ENCODE measurements at places on chromosomes 7 and 10. TPM values are rescaled to one million over a fixed set of nuclear protein-coding genes. Genes with fewer than 3 reads are reported as not detected.

Gene RET
- total RNA-seq = not detected

Gene C10orf62
- total RNA-seq = not detected

Gene KCNMA1
- total RNA-seq = 28.6 TPM

Gene NANOS1
- 5.3 TPM for total RNA-seq

Gene BAIAP2L1
- 2.8 TPM for total RNA-seq

Gene ASB10
- not detected for total RNA-seq

Gene ASAH2
- total RNA-seq = 0.21 TPM

DNA sequence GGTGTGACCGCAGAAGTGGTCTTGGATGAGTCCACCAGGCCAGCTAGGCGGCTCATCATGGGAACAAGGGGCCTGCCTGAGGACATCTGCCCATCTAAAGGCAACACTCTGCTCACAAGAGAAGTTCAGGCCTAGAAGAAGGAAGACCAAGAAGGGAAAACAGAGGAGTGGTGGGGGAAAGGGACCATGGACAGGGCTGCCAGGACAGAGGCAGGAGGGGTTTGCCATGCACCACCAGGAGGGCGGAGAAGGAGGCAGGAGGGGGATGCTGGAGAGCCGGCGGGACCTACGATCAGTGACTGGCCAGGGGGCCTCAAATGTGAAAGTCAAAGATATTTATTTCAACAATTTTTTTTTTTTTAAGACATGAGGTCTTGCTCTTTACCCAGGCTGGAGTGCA is 33.1 kb downstream of the GAD2 start:
- no peak overlapping the region for H3K27ac ChIP-seq
- no peaks in the 10 kb centered on the region for H3K36me3 ChIP-seq

- DNase-seq = no peak
- no peaks in the 10 kb centered on the region for H3K27me3 ChIP-seq
- H3K4me1 ChIP-seq = no peaks in the 10 kb centered on the region
- H3K4me3 ChIP-seq = no peak overlapping the region
- H3K36me3 ChIP-seq = no peaks in the 10 kb centered on the region
Observed at GRCh38 chr10:7986851-7987250, 67.6 kb upstream of the GATA3 start.

DNA sequence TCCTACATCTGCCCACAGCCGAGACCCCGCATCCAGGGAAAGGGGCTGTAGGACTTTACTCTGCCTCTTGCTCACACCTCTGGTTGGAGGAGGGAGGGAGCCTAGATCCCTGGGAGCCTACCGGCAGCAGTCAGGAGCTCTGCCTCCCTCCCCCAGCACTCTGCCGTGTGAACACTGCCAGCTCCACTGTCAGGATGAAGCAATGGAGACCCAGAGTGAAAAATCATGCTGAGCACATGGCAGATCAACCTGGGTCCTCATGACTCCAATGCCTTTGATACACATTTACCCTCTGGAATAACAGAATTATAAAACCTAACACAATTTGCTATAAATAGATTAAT is 477.7 kb downstream of the TNS3 start:
- no peaks in the 10 kb centered on the region for H3K4me1 ChIP-seq
- no peak overlapping the region for H3K27ac ChIP-seq
- no peak for DNase-seq
- H3K36me3 ChIP-seq = no peaks in the 10 kb centered on the region

- H3K27ac ChIP-seq = no peak overlapping the region
- H3K4me3 ChIP-seq = no peak overlapping the region
- no peaks in the 10 kb centered on the region for H3K27me3 ChIP-seq
Observed at GRCh38 chr10:18217577-18217976, 77.4 kb downstream of the CACNB2 start.

DNA sequence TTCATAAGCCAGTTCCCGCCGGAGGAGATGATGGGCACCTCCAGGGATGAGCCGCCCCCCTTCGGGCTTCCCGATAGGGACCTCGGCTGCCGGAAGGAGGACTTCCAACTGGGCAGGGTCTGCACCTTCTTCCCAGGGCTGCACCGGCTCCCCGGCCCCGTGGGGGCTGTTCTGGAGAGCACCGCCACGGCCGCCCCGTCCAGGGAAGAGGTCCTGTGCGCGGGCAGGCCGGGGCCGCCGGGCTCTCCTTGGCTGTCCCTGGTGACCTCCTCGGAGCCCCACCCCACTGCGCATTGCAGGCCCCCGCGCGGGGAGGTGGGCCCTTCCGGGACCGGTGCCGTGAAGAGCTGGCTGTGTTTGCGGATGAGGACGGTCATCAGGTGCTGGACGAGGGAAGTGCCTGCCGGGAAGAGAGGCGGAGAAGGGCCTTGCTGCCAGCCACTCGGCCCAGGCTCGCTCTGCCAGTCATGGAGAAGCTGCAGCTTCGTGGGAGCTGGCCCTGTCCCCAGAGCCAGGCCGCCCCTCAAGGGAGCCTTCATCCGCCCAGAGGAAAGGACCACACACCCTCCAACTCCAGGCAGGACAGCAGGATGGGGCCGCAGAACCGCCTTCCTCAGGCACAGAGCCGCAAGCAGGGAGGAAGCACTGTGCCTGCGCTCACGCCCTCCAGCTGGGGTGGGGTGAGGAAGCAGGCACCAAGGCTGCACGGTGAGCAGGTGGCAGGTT is 144.4 kb downstream of the MAPK8 start:
- H3K4me3 ChIP-seq = no peak overlapping the region
- no peak for DNase-seq
- H3K27me3 ChIP-seq = no peaks in the 10 kb centered on the region
- H3K27ac ChIP-seq = no peak overlapping the region
- H3K4me1 ChIP-seq = no peaks in the 10 kb centered on the region
- H3K36me3 ChIP-seq = no peaks in the 10 kb centered on the region

DNA sequence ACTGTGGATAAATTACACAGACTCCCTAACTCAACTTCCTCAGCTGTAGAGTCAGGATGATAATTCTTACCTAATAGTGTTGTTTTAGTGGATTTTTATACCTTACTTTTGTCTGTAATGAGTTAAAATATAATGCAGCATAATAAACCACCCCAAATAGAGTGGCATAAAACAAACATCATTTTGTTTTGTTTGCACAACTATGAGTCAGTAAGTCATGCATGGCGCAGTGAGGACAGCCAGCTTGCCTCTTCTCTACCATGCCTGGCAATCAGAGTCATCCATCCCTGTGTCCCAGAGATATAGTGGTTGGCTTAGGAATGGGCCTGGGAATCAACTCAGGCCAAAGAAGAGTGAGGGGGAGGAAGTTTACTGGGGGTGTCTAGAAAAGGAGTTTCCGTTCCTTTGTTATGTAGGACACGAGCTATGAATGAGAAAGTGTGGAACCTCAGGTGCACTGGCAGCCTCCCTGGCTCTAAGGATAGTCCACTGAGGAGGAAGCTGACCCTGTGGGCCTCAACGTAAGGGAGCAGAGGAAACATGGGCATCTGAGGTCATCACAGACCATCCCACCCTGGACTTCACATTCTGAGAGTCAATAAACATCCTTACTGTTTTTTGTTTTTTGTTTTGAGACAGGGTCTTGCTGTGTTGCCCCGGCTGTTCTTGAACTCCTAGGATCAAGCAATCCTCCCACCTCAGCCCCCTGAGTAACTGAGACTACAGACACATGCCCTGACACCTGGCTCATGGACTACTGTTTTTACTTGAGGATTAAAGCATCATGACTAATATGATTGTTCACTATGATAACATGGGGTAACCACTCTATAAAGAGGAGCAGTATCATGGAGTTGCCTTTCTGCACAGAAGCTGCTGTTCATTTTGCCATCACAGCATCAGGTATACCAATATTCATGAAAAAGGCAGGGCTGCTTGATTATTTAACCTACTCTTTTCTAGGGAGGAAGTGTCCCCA is 21.0 kb upstream of the GRB10 start:
- no peak for DNase-seq
- no peaks in the 10 kb centered on the region for H3K36me3 ChIP-seq
- no peak overlapping the region for H3K4me3 ChIP-seq
- H3K4me1 ChIP-seq = no peaks in the 10 kb centered on the region
- H3K27me3 ChIP-seq = no peaks in the 10 kb centered on the region

GRCh38 chr10:116270771-116271592 is 2.0 kb downstream of the GFRA1 start:
- H3K27me3 ChIP-seq = no peaks in the 10 kb centered on the region
- peak overlapping the region; percentile 69 for H3K4me3 ChIP-seq
- peak overlapping the region; percentile 27 for H3K27ac ChIP-seq
- peaks cover 6% of the 10 kb centered on the region for H3K4me1 ChIP-seq
- H3K36me3 ChIP-seq = no peaks in the 10 kb centered on the region
- no peak for DNase-seq

GRCh38 chr10:109944613-109945012 is 21.3 kb upstream of the XPNPEP1 start:
- H3K36me3 ChIP-seq = no peaks in the 10 kb centered on the region
- DNase-seq = no peak
- no peak overlapping the region for H3K27ac ChIP-seq
- H3K4me1 ChIP-seq = no peaks in the 10 kb centered on the region
- H3K27me3 ChIP-seq = no peaks in the 10 kb centered on the region

DNA sequence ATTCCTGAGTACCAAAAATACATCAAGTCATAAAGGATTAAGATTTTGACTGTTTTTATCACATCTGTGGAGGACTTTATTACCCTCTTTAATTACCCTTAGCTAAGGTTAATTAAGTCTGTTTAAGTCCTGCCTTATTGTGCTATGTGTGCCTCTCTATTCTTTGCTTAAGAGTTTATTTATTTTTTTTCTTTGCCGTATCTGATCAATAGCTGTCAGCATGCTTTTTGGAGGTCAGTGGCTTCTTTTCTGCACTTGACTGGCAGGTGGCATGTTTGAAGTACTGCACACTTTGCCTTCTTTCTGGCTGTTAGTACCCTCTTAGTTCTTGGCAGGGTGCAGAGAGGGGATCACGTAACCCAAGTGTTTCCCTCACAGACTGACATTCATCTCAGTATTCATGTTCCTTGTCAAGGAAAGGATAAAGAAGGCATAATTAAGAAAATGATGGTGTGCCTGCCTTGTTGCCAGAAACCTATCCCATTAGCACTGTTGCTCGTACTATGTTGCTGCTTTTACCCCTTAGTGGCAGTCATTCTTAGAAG is 225.8 kb downstream of the EXOC4 start:
- no peak overlapping the region for H3K4me3 ChIP-seq
- H3K27ac ChIP-seq = no peak overlapping the region
- no peaks in the 10 kb centered on the region for H3K4me1 ChIP-seq
- no peak for DNase-seq

- no peak overlapping the region for H3K4me3 ChIP-seq
- H3K27me3 ChIP-seq = no peaks in the 10 kb centered on the region
- no peak for DNase-seq
- peaks cover 2% of the 10 kb centered on the region for H3K36me3 ChIP-seq
Observed at GRCh38 chr10:24468281-24468751, 255.4 kb downstream of the ARHGAP21 start.

DNA sequence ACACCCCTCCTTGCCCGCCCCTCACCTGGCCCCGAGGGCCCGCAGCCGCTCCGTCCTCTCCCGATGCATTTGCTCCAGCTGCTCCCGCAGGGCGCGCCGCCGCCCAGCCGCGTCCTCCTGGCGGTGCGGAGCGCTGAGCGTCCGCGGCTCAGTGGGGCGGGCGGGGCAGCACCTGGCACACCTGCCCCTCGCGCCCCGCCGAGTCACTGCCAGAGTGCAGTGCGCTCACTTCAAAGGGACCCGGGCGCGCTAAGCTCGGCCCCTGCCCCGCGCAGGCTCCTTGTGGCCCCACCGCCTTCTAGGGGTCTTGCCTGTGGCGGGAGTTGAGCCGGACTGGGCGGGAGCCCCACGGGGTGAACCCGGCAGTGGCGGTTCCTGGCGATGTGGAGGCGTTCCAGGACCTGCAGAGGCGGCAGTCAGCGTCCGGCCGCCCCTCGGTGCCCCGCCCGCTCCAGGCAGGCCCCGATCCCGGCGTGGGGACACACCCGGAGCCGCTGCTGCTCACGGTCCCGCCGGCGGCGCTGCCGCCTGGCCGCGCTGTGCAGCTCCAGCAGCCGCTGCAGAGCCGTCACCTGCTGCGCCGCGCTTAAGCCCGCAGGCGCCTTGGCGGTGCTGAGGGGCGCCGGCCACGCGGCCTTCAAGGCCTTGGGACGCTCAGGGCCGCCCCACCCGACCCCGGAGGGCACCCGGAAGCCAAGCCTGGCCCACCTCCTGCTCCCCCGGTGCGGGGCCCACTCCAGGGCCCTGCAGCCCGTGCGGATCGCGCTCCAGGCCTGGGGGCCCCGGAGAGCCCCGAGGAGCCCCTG is 6.7 kb downstream of the ATP6V1F start:
- H3K4me1 ChIP-seq = peaks cover 13% of the 10 kb centered on the region
- no peak overlapping the region for H3K27ac ChIP-seq
- H3K27me3 ChIP-seq = no peaks in the 10 kb centered on the region
- H3K4me3 ChIP-seq = peak overlapping the region; percentile 48
- DNase-seq = peak; percentile 77
- peaks cover 10% of the 10 kb centered on the region for H3K36me3 ChIP-seq

GRCh38 chr10:11081408-11081807 is 63.7 kb downstream of the CELF2 start:
- H3K27me3 ChIP-seq = no peaks in the 10 kb centered on the region
- H3K36me3 ChIP-seq = no peaks in the 10 kb centered on the region
- no peak overlapping the region for H3K4me3 ChIP-seq
- peak overlapping the region; percentile 11 for H3K27ac ChIP-seq
- DNase-seq = no peak

DNA sequence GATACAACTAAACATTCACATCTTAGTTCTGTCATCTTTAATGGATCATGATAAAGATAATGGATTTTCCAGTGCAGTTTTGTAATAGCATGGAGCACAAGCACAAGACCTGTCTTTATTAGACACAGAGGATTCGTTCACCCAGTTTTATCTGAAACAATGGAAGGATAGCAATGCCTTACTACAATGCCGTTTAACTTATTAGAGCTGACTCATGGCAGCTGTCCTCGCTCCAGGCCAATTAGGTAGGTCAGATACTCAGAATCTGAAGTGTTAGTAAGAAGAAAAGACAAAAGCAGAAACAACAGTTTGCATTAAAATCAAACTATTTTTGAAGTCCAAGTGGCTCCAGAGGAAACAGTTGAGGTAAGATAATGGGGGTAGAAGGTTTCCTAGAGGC is 12.8 kb downstream of the OR13A1 start:
- H3K27me3 ChIP-seq = no peaks in the 10 kb centered on the region
- no peak for DNase-seq
- no peak overlapping the region for H3K27ac ChIP-seq

DNA sequence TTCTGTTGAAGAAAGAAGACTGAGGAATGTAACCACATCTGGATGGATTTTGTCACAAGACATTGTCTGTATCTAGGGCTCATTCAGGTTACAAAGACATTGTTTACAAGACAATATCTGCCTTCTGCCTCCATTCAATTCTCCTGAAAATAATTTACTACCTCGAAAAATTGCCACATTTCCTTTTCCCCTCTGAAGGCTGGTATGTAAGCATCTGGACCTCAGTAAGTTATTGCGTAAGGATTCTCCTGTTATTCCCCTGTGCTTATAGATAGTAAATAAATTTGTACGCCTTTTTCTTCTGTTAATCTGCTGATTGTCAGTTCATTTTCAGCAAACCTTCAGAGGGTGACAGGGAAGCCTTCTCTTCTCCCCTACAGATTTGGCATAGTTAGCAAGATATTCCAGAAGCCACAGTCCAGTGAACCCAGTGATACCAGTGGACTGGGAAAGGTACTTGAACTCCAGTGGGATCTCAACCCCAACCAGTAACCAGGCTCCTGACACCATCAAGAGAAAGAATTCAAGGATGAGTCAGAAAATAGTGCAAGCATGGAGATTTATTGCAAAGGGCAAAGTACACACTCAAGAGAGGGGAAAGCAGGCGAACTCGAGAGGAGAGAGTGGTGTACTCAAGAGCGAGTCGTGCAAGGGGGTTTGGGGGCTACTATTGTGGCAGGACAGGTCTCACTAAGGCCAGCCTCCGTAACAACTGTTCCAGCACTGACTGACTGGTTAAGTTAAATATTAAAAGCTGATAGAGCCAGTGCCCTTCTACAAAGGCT is 706.9 kb upstream of the GHITM start:
- H3K27me3 ChIP-seq = no peaks in the 10 kb centered on the region
- H3K36me3 ChIP-seq = no peaks in the 10 kb centered on the region
- H3K4me3 ChIP-seq = no peak overlapping the region
- H3K4me1 ChIP-seq = peaks cover 3% of the 10 kb centered on the region
- DNase-seq = no peak

All from ascending aorta (tissue), 2 donors.